NCI-H1417 treated with DMSO at 0.1 percent for 48 hours (cell line): ENCODE measurements at places on chromosomes 3 and 15.

- no peak for DNase-seq
These were observed 946.0 kb downstream of the IGSF11 start for GRCh38 chr3:118088696-118089095.

- no peak for DNase-seq
These were observed 183.2 kb downstream of the MEGF11 start for GRCh38 chr15:66070220-66070934.

DNA sequence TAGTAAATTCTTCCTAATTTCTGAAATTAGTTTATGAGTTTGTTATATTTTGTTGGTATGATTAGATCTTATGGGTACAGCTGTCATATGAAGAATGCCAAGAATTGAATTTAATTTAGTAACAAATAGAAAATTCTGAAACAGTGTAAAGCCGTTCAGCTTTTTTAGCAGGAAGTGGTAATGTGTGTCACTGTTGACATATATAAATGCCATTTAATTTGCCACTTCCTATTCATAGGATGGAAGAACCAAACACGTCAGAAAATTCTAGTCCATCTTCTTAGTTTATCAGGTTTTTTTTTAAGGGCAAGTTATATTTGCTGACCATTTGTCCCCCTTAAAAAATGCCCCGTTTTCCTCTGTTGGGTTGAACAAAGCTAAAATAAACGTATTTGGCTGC, 43.0 kb downstream of the RAB8B start:
- DNase-seq, result no peak

- DNase-seq, result no peak
These were observed 492.9 kb downstream of the IGSF11 start for GRCh38 chr3:118541796-118542195.

DNA sequence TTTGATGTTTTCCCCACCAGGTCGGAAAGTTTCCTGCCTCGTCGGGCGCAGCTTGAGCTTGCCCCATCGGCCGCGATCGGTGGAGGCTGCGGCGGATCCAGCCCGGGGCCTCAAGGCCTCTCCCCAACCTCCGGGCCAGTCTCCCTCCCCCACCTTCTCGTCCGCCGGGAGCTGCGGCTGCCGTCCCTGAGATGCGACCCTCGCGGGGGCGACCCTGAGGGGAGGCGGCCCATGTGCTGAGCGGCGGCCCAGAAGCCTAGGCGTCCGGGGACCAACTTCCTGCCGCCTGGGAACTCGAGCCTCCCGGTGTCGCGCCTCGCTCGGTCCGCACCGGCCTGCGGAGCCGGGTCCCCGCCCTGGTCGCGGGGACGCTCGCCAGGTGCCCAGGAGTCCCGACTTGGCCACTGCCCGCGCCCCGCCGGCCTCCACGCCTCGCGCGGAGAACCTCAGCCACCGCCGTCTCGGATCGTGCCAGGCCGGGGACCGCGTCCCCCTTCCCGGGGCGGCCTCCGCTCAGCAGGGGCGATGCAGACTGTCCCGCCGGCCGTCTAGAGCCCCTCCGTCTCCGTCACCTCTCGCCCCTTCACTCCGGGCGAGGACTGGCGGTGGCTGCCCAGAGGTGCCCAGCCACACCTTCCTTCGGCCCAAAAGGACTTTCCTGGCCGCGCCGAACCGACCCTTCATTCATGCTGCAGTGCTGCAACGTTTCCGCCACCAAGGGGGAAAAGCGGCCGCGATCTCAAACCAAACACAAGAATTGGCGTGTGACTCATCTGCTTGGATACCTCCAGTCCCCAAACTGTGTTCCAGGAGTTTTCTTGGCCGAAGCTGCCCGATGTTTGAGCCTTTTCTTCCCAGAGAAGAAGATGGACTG, 656 bp downstream of the SLMAP start:
- no peak for DNase-seq

DNA sequence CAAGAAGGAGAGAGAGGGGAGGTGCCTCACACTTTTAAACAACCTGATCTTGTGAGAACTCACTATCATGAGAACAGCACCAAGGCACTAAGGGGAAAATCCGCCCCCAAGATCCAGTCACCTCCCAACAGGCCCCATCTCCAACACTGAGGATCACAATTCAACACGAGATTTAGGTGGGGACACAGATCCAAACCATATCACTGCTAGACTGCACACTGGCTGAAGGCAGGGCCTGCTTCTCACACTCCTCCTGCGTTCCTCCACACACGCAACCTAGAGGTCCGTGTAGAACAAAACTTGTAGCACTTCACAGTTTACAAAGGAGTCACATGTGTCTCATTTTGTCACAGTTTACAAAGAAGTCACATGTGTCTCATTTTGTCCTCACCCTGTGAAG, 97.8 kb downstream of the DAPK2 start:
- DNase-seq, result no peak

DNA sequence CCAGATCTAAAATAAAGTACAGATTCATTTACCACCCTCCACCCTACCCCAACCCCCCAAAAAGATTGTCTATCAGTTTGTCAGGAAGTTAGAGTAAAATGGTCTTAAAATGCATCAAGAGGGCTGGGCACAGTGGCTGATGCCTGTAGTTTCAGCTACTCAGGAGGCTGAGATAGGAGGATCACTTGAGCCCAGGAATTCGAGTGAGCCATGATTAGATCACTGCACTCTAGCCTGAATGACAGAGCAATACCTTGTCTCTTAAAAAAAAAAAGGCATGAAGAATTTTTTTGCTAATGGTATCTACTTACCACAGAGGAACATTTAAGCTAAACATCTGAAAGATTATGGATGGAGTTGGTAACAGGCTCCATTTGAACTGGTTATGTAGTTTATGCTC, 71.0 kb downstream of the RBM6 start:
- no peak for DNase-seq

GRCh38 chr3:141853081-141853601, 23.3 kb upstream of the ATP1B3 start:
- DNase-seq, result no peak

DNA sequence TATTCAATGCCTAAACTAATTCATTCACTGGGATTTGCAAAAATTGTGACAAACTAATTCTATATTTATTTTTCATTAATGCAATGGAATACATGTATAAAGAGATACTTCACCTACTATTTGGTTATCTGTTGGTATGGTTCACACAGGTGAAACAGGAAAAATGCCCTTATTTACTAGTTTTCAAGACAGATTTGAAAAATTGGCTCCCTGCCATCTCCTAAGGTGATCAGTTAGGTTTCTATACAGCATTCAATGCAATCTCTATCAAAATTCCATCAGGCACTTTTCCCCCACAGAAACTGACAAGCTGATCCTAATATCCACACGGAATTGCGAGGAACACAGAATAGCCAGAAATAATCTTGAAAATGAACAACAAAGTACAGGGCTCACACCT, 101.1 kb downstream of the DLG1 start:
- no peak for DNase-seq

DNA sequence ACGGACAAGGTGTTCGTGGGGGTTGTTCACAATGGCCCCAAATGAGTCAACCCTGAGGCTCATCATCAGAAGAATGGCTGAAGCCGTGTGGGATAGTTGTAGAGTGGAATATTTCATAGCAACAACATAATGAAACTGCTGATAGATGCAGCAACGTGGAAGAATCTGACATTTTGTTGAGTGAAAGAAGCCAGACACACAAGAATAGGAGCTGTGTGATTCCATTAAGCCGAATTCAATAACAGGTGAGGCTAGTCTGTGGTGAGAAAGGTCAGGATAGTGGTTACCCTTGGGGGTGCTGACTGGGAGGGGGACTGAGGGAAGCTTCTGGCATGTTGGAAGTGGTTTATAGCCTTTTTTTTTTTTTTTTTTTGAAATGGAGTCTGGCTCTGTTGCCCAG, 144.0 kb downstream of the SMAD6 start:
- DNase-seq, result no peak

DNA sequence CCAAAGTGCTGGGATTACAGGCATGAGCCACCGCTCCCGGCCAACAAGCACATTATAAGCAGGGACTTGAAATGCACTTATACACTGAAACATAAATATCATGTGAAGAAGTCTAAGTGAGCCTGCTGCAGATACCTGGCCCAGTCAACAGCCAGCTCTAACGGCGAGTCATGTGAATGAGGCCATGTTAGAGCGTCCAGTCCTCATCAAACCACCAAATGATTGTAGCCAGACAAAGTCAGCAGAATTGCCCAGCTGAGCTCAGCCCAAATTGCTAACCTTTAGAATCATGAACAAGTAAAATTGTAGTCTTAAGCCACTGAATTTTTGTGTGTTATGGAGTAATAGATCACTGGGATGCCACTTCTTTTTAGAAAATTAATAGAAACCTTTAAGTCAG, 37.8 kb upstream of the UACA start:
- DNase-seq, result no peak

DNA sequence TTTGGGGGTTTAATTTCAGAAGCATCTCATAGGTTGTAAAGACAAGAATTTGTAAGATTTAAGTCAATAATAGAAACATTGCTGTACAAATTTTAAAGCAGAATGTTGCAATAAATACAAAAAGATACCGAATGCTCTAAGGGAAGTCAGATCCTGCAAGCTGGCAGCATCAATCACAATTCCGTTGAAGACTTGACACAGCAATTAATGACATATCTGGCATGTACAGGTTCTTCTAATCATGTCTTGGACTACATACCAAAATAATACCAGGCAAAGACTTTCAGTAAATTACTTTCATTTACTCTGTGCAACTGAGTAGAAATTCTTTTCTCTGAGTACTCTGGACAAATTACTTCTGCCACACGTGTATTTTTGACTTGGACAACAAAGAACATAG, 54.0 kb upstream of the CDIN1 start:
- no peak for DNase-seq

DNA sequence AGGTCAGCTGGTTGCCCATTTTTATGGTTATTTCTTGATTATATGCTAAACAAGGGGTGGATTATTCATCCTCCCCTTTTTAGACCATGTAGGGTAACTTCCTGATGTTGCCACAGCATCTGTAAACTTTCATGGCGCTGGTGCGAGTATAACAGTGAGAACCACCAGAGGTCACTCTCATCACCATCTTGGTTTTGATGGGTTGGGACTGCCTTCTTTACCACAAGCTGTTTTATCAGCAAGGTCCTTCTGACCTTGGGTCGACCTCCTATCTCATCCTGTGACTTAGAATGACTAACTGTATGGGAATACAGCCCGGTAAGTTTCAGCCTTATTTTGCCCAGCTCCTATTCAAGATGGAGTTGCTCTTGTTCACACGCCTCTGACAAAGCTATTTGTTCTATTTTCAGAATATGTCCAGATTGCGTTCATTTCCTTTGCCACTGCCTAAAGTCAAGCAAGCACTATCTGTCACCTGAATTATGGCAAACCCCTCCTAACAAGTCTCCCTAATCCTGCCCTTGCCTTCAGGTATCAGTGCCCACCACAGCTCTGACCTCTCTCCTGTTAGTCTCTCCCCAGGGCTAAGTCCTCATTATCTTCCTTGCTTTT, 308.5 kb downstream of the ROBO2 start:
- DNase-seq, result no peak

DNA sequence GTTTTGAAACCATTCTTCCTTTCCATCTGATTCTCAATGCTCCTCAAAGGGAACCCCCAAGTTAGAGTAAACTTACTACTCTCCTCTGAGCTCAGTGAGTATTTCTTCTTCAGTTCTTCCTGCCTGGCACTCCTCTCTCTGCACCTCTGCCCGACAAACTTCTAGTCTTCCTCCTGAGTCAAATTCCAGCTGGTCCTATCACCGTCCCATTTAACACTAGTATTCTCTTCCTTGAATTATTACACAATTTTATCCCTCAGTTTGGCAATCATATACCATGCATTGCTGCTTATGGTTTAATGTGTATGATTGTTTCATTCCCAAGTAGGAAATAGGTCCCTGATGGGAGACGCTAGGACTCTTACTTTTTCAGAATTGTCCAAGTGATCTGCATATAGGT, 279.7 kb downstream of the MECOM start:
- no peak for DNase-seq

- DNase-seq, result no peak
These were observed 756 bp downstream of the CLPX start for GRCh38 chr15:65184305-65184867.
